ENCODE measurements at places on chromosomes 13 and 19.

- DNase-seq, result no peak
Observed at GRCh38 chr13:42063105-42063504, 14.7 kb downstream of the DGKH start.

DNA sequence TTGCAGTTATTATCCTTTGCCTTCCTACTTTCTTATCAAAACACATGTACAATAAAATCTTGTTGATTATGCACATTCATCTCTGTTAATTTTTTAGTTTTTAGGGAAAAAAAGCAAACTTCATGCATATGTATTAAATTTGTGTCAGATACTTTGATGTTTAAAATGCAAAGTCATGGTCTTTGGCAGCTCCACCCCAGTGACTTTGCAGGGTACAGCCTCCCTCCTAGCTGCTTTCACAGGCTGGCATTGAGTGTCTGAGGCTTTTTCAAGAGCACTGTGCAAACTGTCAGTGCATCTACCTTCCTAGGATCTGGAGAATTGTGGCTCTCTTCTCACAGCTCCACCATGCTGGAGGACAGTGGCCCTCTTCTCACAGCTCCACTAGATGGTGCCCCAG is 1988.1 kb upstream of the PCDH20 start:
- DNase-seq, result no peak

- peak; percentile 30 for DNase-seq
Observed at GRCh38 chr13:31951215-31951678, 80.3 kb upstream of the FRY start.

GRCh38 chr19:33124207-33125098 is 7.5 kb upstream of the WDR88 start:
- DNase-seq, result no peak

- no peak for DNase-seq
Observed at GRCh38 chr19:47618771-47619170, 9.8 kb downstream of the BICRA start.

DNA sequence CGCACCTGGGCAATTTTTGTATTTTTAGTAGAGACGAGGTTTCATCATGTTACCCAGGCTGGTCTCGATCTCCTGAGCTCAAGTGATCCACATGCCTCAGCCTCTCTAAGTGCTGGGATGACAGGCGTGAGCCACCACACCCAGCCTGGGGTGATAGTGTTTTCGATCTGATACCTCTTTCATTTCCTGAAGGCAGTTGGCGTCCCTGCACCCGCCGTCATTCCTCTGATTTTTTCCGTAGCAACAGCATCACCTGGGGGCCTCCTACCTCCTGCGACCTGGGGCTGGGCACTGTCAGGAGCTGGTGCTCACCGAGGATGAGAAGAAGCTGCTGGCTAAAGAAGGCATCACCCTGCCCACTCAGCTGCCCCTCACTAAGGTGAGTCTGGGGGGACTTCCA is 10.8 kb downstream of the CREB3L3 start:
- no peak for DNase-seq

GRCh38 chr13:108033800-108034707 is 181.3 kb downstream of the LIG4 start:
- no peak for DNase-seq

GRCh38 chr13:22193070-22193469 is 522.2 kb downstream of the FGF9 start:
- no peak for DNase-seq

GRCh38 chr13:100547791-100548201 is 40.8 kb downstream of the GGACT start:
- no peak for DNase-seq

- no peak for DNase-seq
Observed at GRCh38 chr19:46875234-46875633, 14.4 kb downstream of the ARHGAP35 start.

GRCh38 chr13:74761801-74762757 is 627.9 kb upstream of the KLF12 start:
- no peak for DNase-seq

GRCh38 chr19:32532233-32532632 is 48.8 kb upstream of the PDCD5 start:
- DNase-seq, result no peak

GRCh38 chr13:102374726-102375125 is 27.1 kb downstream of the FGF14 start:
- no peak for DNase-seq

- no peak for DNase-seq
Observed at GRCh38 chr13:29593605-29594297, 1.7 kb downstream of the SLC7A1 start.

- no peak for DNase-seq
Observed at GRCh38 chr13:27171244-27171826, at the start of gene USP12. Gene USP12, minus strand, starts transcription at chr13:27171811. Its CDS starts 172 bp downstream, at chr13:27171639.

GRCh38 chr13:42750794-42751193 is 30.6 kb upstream of the FAM216B start:
- DNase-seq, result no peak

GRCh38 chr13:97122381-97122996 is 99.6 kb upstream of the MBNL2 start:
- DNase-seq, result no peak

DNA sequence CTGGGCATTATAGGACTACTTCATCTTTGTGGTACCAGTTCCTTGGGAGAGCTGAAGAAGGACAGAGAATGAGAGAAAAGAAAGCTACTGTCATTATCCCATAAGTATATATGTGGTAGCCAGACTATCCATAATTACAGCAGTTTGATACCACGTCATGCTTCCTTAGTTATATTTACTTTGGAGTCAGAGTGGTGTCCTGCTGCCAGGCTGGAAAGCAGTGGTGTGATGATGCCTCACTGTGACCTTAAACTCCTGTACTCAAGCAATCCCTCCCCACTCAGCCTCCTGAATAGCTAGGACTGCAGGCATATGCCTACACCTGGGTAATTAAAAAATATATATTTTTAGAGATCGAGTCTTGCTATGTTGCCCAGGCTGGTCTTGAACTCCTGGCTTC is 57.8 kb downstream of the WTIP start:
- no peak for DNase-seq

GRCh38 chr19:55189403-55189835 is 9.3 kb upstream of the SYT5 start:
- no peak for DNase-seq
